ENCODE measurements at places on chromosomes 7 and 10.
A peak's percentile ranks its signal among the peaks of the same experiment; 100 is the strongest.

DNA sequence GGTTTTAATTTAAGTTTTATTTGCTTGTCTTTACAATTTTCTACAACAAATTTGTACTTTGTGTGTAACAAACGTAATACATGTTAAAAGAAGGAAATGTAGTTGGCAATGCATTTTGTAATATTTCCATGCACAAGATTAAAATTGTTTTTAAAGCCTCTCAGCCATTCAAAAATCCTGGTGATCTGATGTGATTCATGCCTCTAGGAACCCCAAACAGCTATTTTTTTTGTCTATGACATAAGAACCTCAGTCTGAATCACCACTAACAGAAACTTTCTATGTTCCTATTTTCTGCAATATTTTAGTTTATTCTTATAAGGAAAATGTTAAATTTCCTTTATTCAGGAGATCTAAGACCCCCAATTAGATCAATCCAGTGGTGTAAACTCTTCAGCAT is 183.1 kb upstream of the YAE1 start:
- DNase-seq, result no peak

- no peak for DNase-seq
Observed at GRCh38 chr7:81138870-81139269, 220.0 kb upstream of the SEMA3C start.

DNA sequence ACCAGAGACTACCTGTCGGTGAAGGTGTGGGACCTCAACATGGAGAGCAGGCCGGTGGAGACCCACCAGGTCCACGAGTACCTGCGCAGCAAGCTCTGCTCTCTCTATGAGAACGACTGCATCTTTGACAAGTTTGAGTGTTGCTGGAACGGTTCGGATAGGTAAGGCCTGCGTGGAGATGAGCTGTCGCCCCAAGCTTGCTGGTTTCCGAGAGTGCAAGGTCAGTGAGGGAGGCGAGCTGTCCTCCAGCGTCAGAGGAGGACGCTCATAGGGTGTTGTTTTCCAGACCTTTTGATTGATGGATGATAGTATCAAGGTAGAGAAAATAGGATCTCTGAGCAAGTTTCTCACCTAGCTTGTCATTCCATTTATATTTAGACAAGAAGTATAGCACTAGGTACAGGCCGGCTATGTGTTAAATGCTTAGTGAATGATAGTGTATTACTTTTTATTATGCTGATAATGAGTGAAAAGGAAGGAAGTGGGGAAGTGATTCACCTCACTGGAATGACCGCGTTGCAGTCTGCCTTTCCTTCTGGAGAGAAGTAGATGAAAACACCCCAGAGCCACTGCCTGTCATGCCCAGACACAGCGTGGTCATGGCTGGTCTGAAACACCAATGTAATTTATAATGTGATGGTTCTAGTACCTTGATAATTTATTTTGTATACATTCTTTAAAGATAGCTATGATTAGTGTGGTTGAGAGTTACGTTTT is 33.9 kb downstream of the BNIP3 start:
- DNase-seq, result no peak

- no peak for DNase-seq
Observed at GRCh38 chr7:1714583-1715330, 44.7 kb downstream of the ELFN1 start.

GRCh38 chr7:130394421-130395195 is 14.3 kb downstream of the CPA1 start:
- no peak for DNase-seq

GRCh38 chr7:90570373-90570959 is 25.7 kb upstream of the CDK14 start:
- no peak for DNase-seq

DNA sequence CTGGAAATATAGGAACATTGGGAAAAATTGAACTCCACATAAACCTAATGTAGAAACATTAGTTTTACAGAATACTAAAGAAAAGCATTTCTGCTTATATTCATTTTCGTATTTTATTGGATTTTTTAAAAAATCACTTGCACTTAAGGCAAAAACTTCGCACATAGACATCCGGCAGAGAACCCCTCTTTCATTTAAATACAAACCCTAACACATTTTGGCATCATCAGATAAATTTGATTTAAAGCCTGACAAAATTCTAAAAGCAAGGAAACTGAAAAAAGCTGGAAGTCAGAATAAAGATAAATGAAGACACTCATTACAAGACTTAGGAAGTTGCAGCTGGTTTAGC is 396 bp upstream of the EXOC4 start:
- no peak for DNase-seq

DNA sequence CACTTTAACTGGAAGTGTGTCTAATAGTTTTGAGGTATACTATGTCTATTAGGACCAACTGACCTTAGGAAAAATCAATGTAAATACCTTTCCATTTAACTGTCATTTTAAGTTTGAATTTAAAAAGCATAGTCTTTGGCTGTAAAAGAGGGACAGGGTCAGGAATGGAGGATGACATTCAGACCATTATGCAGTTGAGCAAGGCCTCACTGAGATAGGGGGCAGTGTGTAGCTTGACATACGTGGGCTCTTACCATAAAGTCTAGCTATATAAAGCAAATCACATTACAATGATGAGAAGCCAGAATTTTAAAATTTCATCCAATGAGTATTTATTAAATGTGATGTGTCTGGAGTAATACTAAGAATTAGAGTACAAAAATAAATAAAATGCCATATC is 17.9 kb downstream of the PALS2 start:
- no peak for DNase-seq

GRCh38 chr7:144069953-144070352 is 342 bp downstream of the OR2A25 start:
- DNase-seq, result no peak

GRCh38 chr10:118682533-118682932 is 72.2 kb downstream of the CACUL1 start:
- no peak for DNase-seq

- DNase-seq, result no peak
Observed at GRCh38 chr10:73894245-73894971, 16.5 kb upstream of the PLAU start.

GRCh38 chr7:70700941-70701425 is 431.0 kb upstream of the GALNT17 start:
- DNase-seq, result peak; percentile 42
